ENCODE measurements at places on chromosomes 6 and 20.

GRCh38 chr6:158789115-158789917 is 29.9 kb downstream of the EZR start:
- no peak for DNase-seq

- DNase-seq, result no peak
Observed at GRCh38 chr6:30711758-30712380, 5.2 kb downstream of the MDC1 start.

GRCh38 chr20:37841389-37841788 is 61.5 kb upstream of the VSTM2L start:
- DNase-seq, result no peak

- DNase-seq, result no peak
Observed at GRCh38 chr6:110334423-110335180, 23.5 kb downstream of the METTL24 start.

- DNase-seq, result no peak
Observed at GRCh38 chr20:4550740-4551139, 171.0 kb upstream of the PRND start.

DNA sequence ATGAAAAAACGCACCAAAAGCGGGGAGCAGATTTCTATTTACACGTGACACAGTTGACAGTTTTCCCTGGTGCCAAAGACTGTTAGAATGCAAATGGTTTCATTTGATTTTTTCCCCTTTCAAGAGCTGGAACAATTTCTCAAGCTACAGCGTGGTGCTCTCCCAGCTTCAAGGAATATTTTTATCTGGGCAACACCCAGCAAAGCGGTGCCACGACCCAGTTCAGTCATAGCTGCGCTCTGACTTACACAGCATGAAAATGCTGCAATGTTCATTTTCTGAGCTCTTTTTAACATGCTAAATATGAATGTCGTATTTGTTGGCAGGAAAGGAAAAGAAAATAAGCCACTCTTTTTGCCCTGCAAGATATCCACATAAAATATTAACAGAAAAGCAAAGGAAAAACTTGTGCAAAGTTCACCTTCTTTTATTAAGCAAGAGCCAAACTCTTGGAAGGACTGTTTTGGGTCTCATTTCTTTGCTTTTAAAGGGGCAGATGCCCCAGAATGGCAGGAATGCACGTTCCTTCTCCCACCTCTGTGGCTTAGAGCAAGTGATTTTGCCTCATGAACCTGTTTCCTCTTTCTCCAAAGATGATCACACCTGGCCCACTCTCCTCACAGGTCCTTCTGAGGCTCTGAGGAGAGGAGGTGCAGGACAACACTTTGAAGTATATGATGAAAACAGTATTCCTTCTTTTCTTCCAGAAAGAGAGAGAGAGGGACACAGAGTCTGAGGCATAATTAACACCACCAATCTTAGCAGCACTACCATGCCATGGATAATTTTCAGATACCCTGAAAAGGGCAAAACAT is 47.0 kb downstream of the TTI1 start:
- no peak for DNase-seq

DNA sequence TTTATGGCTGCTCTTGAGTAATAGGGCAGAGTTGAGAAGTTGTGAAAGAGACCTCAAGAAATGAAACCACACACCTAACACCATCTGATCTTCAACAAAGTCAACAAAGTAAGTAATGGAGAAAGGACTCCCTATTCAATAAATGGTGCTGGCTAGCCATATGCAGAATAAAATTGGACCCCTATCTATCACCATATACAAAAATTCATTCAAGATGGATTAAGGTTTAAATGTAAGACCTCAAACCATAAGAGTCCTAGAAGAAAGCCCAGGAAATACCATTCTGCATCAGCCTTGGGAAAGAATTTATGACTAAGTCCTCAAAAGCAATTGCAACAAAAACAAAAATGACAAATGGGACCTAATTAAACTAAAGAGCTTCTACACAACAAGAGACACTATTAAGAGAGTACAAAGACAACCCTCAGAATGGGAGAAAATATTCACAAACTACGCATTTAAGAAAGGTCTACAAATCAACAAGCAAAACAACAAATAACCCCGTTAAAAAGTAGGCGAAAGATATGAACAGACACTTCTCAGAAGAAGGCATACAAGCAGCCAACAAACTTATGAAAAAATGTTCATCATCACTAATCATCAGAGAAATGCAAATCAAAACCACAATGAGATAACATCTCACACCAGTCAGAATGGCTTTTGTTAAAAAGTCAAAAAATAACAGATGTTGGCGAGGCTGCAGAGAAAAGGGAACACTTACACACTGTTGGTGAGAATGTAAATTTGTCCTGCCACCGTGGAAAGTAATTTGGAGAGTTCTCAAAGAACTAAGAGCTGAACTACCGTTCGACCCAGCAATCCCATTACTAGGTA is 4.0 kb downstream of the MAP3K5 start:
- DNase-seq, result no peak

- no peak for DNase-seq
Observed at GRCh38 chr6:148186916-148187315, 155.7 kb upstream of the SASH1 start.

DNA sequence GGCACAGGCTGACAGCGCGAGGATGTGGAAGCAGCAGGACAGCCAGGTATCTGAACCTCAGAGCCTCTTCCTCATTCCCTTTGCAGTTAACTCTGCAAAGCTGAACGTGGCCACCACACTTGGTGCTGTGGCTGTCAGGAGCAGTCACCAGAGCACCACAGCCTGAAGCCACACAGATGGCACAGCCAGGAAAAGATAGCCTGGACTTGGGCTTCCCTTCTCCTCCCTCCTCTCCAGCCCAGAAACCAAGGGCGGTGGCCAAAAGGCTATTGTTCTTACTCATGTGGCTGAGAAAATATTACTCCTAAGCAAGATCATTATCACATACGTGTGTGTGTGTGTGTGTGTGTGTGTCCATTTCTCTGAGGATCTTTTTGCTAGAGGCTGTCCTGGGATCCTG is 39.8 kb downstream of the CD164 start:
- no peak for DNase-seq

GRCh38 chr6:122995921-122996793 is at the start of gene CLVS2:
TSS of gene CLVS2 (plus strand) at chr6:122996235. CDS start at chr6:122997778, 1,543 bp downstream.
- no peak for DNase-seq

Data from activated CD4-positive, alpha-beta T cell treated with anti-CD3 and anti-CD28 coated beads, Interleukin-2, amount 50 U/mL, for 24 hours (primary cell).